NCI-H2029 (cell line): ENCODE measurements at places on chromosomes 2 and 18.

DNA sequence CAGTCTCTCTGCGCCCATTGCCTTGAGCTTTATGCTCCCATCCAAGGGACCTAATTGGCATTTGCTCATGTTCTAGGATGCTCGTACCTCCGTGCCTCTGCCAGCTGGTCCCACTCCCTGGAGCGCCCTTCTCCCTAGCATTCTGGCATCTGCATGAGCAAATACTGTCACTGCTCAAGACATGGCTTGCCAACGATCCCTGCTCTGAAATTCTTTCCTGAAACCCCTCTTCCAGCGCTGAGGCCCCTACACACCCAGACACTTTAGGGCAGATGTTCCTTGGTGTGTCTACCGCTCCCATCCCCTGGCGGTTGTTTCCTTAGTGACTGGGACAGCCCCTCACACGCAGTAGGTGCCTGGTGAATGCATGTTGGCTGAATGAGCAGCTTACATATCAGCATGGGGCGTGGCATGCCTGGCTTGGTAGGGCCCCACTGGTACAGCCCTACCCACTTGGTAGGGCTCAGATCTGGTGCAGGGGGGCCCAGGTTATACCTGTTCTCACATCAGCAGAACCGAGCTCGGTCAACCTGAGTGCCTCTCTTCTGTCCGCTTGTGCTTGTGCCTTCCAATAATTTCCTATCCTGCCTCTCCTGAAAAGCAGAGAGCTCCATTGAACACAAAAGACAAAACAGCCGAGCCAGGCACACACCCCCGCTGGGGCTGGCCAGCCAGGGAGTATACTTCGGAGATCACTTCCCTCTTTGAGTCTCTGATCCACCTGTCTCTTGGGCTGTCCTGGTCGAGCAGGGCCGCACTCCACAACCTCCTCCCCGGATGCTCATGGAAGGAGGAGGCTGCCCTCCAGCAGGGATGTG is 59.2 kb downstream of the INHBB start:
- no peak for DNase-seq

DNA sequence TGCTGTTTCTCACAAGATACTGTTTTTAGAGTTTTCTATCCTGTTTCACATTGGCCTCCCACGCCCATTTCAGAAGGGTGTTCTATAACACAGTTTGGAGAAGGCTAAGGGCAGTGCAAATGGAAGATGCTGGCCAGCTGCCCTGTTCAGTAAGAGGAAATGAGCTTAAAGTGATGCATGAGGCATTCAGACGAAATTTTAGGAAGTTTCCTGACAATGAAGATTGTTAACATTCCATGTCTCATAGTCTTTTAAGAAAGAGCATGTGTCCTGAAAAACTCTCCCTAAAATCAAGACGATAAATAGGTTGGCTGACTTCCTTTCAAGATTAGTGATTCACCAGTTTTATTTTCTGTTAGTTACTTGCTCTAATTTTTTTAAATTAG is 484.2 kb upstream of the NRP2 start:
- DNase-seq, result no peak

- no peak for DNase-seq
These were observed 273.6 kb downstream of the CCDC74A start for GRCh38 chr2:131801210-131801744.

DNA sequence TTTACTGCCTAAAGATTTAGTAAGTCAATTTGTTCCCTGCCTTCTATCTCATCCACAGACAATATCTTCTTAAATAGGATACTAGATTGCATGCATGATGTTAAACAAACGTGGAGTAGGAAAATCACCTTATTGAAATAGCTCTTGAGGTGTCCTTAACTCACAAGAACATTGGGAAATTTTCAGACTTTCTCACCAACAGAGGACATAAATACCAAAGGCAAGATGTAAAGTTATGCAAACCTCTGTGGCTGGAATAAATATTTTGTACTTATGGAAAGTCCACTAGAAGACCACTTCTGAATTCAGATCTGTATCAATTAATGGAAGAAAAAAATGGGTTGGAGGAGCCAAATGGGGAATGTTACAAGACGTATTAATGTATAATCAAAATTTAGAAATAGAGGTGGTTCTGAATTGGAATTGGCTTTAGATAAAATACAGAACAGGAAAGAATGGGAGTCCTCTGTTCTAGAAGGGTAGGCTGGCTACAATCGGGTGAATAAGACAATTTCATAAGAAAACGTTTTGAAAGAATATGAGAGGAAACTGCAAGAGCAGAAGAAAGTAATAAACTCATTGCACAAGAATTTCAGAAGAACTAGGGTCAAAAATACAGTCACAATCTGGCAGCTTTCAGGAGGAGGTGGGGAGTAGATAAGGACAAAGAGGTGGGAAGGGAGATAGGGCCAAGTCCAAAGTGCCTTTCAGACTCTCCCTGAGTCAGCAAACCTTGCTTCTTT is 69.3 kb upstream of the FN1 start:
- DNase-seq, result no peak

DNA sequence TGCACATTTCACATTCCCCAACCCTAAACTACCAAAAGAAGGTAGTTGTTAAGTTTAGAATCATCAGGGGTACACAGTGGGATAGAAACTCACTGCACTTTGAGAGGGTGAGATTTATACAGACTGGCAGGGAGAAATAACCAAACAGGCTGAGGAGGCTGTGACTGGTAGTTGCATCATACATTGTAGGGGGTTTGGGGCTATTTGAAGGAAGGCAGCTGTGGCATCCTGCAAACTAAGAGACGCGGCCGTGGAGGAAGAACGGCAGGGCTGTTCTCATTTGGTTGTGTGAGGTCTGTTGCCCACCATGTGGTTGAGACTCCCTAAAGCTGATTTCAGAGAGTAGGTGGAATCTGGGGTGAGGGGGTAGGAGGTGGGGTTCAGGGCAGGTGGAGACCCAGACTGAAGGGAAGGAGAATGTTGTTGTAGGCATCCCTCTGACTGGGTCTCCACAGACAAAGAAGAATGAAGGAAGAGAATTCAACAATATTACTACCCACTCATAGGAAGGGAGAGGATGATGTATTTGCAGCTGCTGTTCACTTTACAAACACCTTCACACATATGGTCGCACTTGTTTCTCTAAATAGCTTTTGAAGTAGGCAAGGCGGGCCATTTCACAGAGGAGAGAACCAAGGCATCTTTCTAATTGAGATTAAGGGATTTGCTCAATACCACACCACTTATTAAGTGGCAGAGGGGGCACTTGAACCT is 170.9 kb upstream of the SIX2 start:
- no peak for DNase-seq

GRCh38 chr2:28956415-28956826 is 24.7 kb upstream of the TOGARAM2 start:
- no peak for DNase-seq

GRCh38 chr18:48797841-48798255 is 152.9 kb downstream of the SMAD7 start:
- peak; percentile 36 for DNase-seq

GRCh38 chr2:160353166-160353565 is 140.4 kb downstream of the RBMS1 start:
- DNase-seq, result no peak

DNA sequence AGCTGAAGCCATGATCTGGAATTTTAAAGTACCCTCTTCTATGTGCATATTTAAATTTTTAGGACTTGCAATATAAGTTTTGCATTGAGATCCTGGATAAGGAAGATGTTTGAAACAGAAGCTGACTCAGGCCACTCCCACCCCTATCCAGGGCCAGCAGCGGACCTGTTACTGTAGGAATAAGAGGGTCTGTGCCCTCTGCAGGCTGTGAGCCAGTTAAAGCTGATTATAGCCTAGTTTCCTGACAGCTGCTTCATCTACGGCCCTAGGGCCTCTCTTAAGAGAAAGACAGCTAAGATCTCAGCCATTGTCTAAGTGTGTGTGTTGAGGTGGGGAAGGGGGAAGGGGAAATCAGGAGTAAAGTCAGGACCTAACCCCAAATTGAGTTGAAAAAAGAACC is 234.0 kb downstream of the HAUS1 start:
- DNase-seq, result no peak

DNA sequence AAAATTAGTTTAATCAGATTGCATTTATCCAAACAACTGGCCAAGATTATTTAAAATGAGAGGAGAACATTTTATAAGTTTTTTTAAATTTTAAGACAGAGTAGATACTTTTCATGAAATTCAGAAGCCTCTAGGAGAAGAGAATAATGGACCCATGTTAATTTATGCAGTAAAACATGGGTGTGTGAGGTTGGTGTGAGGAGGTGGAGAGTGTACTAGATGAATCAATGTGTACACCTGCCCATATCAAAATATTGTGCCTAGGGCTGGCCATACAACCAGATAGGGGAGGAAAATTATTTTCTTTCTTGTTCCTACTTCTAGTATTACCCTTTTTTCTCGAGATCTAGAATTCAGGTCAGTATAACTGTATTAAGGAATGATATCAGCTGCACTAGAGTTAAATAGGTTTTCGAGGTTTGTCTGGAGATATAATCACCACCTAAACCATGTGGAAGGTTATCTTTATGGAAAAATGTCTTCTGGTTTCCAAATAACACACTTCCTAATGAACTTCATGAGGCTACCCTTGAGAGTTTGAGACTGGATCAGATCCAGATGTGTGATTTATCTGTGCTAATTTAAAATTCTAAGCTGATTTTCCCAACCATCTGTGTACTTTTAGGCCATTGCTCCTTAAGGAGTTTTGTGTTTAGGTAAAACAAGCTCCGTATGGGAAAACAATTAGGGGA is 37.6 kb downstream of the TMEM178A start:
- DNase-seq, result no peak

GRCh38 chr2:72937356-72937669 is 20.0 kb downstream of the EMX1 start:
- no peak for DNase-seq

DNA sequence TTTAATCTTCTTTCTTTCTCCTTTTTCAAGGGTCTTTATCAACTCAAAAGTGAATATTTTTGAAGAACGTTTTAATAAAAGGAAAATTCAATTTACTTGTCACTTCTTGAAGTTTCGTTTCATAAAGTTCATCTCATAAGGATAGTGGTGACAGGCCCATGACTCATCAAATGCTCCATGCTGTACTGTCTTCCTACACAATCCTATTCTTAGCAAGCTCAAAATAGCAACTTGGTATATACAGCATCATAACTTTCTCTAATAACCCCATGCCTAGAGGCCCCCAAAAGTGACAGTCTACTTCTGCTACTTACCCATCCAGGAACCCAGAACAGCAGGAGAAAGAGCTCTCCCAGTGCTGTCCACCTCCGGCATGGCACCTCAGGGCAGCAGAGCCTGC is 7.7 kb downstream of the FBXO15 start:
- DNase-seq, result no peak

DNA sequence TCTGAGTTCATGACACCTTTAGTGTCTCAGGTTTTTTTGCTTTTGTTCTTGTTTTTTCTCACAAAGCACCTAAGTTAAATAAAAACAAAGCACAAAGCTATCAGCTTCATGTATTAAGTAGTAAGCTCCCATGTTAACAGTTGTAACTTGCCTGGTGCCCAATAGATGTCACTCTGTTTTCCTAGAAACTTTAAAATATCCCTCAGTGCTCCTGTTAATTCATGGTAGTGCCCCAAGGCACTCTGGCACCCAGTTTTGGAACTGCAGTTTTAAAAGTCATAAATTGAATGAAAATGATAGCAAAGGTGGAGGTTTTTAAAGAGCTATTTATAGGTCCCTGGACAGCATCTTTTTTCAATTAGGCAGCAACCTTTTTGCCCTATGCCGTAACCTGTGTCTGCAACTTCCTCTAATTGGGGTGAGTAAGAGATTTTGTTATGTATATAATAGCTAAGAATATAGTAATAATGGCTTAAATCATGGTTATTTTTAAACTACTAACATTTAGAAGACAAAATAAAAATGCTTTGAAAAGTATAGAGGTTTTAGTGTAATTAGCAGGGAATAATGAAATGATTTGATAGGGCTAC is 555.0 kb upstream of the TMEFF2 start:
- no peak for DNase-seq

DNA sequence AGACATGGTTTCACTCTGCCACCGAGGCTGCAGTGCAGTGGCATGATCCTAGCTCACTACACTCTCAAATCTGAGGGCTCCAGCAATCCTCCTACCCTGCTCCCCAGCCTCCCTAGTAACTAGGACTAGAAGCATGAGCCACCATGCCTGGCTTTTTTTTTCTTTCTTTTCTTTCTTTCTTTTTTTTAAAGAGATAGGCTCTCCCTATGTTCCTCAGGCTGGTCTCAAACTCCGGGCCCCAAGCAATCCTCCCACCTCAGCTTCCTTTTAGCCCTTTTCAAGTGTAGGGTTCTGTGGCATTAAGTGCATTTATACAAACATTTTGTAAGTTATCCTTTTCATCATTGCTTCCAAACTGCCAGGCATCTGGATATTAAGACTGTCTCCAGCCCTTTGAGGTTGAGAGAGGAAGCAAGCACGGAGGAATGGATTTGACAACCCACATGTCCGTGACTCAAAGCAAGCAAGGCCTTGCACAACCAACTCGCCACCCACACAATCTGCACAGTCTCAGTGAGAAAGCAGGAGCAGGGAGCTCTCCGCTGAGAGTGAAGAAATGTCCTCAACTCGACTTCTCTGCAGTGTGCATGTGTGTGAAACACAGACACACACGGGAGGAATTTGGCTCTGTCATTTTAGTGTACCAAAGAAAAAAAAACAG is 65.6 kb downstream of the ATP8B1 start:
- no peak for DNase-seq

- no peak for DNase-seq
These were observed 6.3 kb downstream of the ZNF2 start for GRCh38 chr2:95171902-95172301.

DNA sequence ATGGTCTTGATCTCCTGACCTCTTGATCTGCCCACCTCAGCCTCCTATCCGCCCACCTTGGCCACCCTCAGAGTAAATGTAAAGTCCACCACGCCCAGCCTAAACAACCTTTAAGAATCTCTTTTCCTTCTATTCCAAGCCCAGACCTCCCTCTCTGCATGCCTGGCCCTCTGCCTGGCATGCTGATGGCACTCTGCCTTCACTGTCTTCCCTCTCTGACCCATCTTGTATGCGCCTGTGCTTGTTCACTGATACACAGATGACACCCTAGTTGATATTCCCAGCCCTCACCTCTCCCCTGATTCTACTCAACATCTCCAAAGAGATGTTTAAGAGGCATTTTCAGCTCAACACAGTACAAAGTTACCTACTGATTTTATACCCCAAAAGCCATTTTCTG is 466.8 kb upstream of the MEX3C start:
- no peak for DNase-seq

DNA sequence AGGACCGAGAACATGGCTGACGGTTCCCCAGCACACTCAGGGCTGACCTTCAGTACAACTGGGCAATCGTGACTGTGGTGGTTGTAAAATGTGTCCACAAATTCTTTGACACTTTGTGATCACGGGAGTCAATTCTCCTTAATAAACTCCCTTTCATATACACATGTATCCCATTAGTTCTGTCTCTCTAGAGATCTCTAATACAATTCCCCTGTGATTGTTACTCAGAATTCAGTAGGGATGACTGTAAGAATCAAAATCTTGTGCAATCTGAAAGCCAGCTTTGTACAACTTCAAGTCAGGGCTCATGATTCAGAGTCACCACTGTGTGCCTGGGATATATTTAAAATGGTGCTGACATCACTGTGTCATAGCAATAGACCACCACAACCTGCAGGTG is 89.5 kb upstream of the LMAN1 start:
- DNase-seq, result no peak
